ENCODE measurements at places on chromosomes 6 and 20. TPM values are rescaled to one million over a fixed set of nuclear protein-coding genes. Genes with fewer than 3 reads are reported as not detected.

The CCDC170 gene
- 0.33 TPM for total RNA-seq

The B3GALT4 gene
- total RNA-seq, result 3.7 TPM

The TAAR5 gene
- not detected for total RNA-seq

The IL17F gene
- not detected for total RNA-seq

The HINT3 gene
- total RNA-seq, result 12.2 TPM

The KHDC1 gene
- total RNA-seq, result 4.2 TPM

The NKX2-2 gene
- total RNA-seq, result not detected

The MAP7 gene
- 2.8 TPM for total RNA-seq

The SLC35F1 gene
- 0.33 TPM for total RNA-seq

The RIPPLY2 gene
- not detected for total RNA-seq

The CUL7 gene
- total RNA-seq, result 22.3 TPM

The HRH3 gene
- total RNA-seq, result not detected

The SEL1L2 gene
- total RNA-seq, result not detected

The SNX21 gene
- 31.1 TPM for total RNA-seq

The NKAPL gene
- total RNA-seq, result 0.16 TPM

The MYH7B gene
- 0.76 TPM for total RNA-seq

Measured in mesangial cell (primary cell).